ENCODE measurements at places on chromosomes 12 and 14.

DNA sequence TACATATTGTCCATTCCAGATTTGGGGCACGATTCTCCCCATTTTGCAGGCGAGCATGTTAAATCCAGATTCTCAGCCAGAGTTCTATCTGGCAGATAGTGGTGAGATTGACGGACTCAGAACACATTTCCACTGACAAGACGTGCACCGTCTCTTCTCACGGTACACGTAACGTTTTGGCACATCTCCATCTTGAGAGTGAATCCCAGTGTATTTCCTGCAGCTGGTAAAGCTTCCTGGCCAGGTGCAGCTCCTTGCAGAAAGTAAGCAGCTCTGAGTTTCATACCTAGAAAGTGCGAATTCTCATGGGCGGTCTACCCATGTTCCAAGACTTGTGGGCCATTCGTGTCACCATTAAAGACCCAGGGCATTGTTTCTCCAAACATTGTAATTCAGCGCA, 102.6 kb downstream of the TSPAN9 start:
- H3K4me1 ChIP-seq = no peaks in the 10 kb centered on the region
- H3K27ac ChIP-seq = no peak overlapping the region
- DNase-seq = no peak
- H3K4me3 ChIP-seq = no peak overlapping the region
- no peaks in the 10 kb centered on the region for H3K36me3 ChIP-seq
- H3K27me3 ChIP-seq = peaks cover 2% of the 10 kb centered on the region

DNA sequence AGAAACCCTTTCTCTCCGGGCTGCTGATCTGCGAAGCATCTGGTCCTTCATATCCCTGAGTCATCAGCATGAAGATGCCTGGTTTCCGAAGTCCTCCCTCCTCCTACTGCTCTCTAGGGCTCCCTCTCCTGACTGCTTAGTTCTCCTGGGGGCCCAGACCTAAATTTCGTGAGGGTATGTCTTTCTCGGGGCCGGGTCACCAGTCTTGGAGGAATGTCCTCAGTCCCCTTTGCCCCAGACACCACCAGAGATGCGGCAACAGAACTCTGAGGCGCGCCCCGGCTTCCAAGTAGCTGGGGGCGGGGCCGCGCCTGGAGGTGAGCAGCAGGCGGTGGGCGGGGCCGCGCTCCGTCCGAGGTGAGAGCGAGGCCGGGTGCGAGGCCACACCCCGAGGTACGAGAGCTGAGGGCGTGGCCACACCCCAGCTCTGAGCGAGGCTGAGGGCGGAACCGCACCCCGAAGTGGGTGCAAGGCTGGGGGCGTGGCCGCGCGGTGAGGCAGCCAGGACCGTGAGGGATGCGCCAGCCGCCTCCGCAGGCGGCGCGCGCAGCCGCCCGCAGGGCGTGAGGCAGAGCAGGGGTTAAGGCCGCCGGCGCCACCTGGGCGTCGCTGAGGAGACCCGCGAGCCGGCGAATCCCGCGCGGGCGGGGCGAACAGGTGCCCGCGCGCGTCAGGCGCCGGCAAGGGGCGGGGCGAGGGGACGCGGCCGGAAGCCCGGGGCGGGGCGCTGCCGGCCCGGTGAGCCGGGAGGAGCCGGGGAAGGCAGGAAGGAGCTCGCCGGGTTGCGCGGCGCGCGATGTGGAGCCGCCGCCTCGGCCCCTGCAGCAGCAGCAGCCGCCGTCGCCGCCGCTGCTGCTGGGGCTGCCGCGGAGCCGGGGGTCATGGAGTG, at the start of gene BICDL1:
Gene BICDL1 (plus strand): TSS at position 765 of the 889 bp plus-strand sequence. CDS start 633 bp downstream, outside the sequence.
- H3K4me1 ChIP-seq = no peaks in the 10 kb centered on the region
- no peak within 1 kb of the TSS for H3K27ac ChIP-seq
- no peaks in the 10 kb centered on the region for H3K36me3 ChIP-seq
- H3K27me3 ChIP-seq = peaks cover 13% of the 10 kb centered on the region

GRCh38 chr12:1810201-1810930, 10.0 kb upstream of the LRTM2 start:
- no peak overlapping the region for H3K4me3 ChIP-seq
- peaks cover 32% of the 10 kb centered on the region for H3K4me1 ChIP-seq
- H3K27ac ChIP-seq = no peak overlapping the region
- DNase-seq = peak; percentile 45
- H3K27me3 ChIP-seq = peaks cover 19% of the 10 kb centered on the region

- no peaks in the 10 kb centered on the region for H3K36me3 ChIP-seq
- no peaks in the 10 kb centered on the region for H3K4me1 ChIP-seq
- H3K27me3 ChIP-seq = no peaks in the 10 kb centered on the region
- H3K4me3 ChIP-seq = no peak overlapping the region
- no peak overlapping the region for H3K27ac ChIP-seq
These were observed 116.3 kb downstream of the CFAP54 start for GRCh38 chr12:96605684-96606083.

DNA sequence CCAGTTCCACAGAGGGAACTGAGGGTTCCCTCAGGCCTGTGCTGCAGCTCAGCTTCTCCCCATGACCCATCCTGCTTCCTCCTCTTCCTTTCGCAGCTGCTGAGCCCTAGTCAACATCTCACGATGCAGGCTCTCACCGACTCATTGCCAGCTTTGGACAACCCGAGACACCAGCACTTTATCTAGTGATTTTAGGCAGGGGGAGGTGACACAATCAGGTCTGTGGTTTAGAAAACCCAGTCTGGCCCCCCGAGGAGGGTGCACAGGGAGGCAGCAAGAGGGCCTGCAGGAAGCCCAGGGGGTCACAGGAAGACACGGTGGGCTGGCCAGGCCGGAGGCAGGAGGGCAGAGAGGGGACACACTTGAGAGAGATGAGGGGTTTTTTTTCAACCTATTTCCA, 35.4 kb downstream of the DIO3 start:
- no peak overlapping the region for H3K27ac ChIP-seq
- DNase-seq = no peak
- no peak overlapping the region for H3K4me3 ChIP-seq
- H3K27me3 ChIP-seq = no peaks in the 10 kb centered on the region
- H3K4me1 ChIP-seq = no peaks in the 10 kb centered on the region
- H3K36me3 ChIP-seq = no peaks in the 10 kb centered on the region
